ENCODE measurements at places on chromosomes 2 and 18.

- no peak overlapping the region for H3K4me3 ChIP-seq
- peaks cover 7% of the 10 kb centered on the region for H3K4me1 ChIP-seq
- H3K27me3 ChIP-seq: no peaks in the 10 kb centered on the region
- no peak overlapping the region for H3K27ac ChIP-seq
- no peaks in the 10 kb centered on the region for H3K36me3 ChIP-seq
Observed at GRCh38 chr2:160324161-160324800, 124.2 kb upstream of the ITGB6 start.

DNA sequence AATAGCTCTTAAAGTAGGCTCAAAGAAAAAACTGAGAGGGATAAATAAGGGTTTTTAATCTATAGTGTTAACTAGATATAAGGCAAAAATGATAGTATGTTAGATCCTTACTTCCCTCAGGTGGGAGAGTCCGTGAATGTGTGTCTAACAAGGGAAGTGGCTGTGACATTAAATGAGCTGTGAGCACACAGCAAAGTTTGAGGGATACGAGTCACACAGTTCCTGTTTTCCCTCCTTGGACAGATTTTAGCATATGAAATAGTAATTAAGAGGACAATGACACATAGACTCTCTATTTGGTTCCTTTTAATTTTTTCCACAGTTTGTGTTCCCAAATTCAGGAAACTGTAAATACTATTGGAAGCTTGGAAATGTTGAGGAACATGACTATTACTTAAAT is 148.4 kb upstream of the CAVIN2 start:
- no peak overlapping the region for H3K27ac ChIP-seq
- no peak overlapping the region for H3K4me3 ChIP-seq
- no peaks in the 10 kb centered on the region for H3K36me3 ChIP-seq
- no peak for DNase-seq

DNA sequence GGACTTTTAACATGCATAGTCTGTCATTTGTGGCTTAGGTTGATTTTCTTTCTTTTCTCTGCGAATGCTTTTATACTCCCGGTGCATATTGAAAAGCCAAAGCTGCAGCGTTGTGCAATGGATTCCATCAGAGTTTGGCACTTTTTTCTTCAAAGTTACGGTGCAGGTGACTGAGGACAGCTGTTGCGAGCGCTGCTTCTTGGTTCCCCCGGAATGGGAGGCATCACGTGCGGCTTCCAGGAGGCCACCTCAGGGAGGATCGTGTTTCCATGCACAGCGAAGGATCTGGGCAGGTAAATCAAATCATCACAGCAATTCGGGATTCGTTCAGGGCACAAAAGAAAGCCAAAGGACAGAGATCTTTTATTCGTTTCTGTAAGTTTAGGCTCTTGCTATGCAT is 109.6 kb upstream of the ALKAL2 start:
- DNase-seq: no peak

- no peak overlapping the region for H3K4me3 ChIP-seq
- H3K27ac ChIP-seq: no peak overlapping the region
- H3K36me3 ChIP-seq: no peaks in the 10 kb centered on the region
- H3K4me1 ChIP-seq: peaks cover 35% of the 10 kb centered on the region
- H3K27me3 ChIP-seq: no peaks in the 10 kb centered on the region
Observed at GRCh38 chr2:207836521-207837133, 66.9 kb upstream of the FZD5 start.

GRCh38 chr18:62165583-62165982 is 21.3 kb downstream of the PIGN start:
- no peaks in the 10 kb centered on the region for H3K27me3 ChIP-seq
- no peak overlapping the region for H3K27ac ChIP-seq
- no peaks in the 10 kb centered on the region for H3K4me1 ChIP-seq
- DNase-seq: no peak
- H3K36me3 ChIP-seq: no peaks in the 10 kb centered on the region
- H3K4me3 ChIP-seq: no peak overlapping the region

DNA sequence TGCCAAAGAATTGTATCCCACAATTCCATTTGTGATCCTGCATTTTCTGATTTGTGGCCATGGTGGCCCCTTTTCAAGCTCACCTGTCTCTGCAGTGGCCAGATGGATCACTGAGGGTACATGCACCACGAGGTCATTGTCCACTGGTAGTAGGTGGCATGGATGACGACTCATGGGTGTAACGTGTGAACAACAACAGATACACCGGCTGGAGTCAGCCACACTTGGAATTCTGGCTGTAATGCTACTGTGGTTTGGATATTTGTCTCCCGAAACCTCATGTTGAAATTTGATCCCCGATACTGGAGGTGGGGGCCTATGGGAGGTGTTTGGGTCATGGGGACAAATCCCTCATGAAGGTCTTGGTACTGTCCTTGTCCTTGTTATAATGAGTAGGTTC is 102.2 kb upstream of the TAF1B start:
- no peaks in the 10 kb centered on the region for H3K36me3 ChIP-seq
- no peak overlapping the region for H3K27ac ChIP-seq
- no peaks in the 10 kb centered on the region for H3K4me1 ChIP-seq
- no peak overlapping the region for H3K4me3 ChIP-seq

DNA sequence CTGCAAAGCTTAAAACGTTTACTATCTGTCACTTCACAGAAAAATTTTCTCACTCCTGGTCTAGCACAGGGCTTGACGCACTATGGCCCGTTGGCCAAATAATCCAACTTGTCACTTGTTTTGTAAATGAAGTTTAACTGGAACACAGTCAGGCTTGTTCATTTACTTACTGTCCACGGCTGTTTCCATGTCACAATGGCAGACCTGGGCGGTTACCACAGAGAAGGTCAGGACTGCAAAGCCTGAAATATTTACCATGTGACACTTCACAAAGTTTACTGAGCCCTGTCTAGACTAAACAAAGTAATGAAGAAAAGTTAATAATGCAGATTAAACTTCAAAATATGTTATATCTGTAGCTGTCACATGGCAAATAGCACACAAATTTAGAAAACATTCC is 273.0 kb upstream of the GYPC start:
- DNase-seq: no peak
- H3K36me3 ChIP-seq: peaks cover 6% of the 10 kb centered on the region
- no peaks in the 10 kb centered on the region for H3K27me3 ChIP-seq
- H3K4me1 ChIP-seq: no peaks in the 10 kb centered on the region
- H3K27ac ChIP-seq: no peak overlapping the region

DNA sequence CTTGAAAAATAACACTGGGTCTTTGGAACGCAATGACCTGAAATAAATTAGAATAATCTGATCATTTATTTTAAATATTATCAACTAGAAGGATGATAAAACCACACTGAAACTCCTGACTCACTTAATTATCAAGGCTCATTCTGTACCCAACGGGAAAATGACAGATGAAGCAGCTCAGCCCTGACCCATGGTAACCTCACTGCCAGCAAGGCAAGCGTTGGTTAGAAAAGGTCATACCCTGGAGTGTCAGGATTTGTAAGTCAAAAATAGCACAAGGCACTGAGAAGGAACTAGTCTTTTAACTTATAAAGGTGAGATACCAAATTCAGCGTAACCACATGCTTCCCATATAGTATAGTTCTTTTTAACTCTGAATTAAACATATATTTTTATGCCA is 277.5 kb downstream of the ETAA1 start:
- H3K27me3 ChIP-seq: no peaks in the 10 kb centered on the region
- H3K4me3 ChIP-seq: no peak overlapping the region
- no peaks in the 10 kb centered on the region for H3K4me1 ChIP-seq

DNA sequence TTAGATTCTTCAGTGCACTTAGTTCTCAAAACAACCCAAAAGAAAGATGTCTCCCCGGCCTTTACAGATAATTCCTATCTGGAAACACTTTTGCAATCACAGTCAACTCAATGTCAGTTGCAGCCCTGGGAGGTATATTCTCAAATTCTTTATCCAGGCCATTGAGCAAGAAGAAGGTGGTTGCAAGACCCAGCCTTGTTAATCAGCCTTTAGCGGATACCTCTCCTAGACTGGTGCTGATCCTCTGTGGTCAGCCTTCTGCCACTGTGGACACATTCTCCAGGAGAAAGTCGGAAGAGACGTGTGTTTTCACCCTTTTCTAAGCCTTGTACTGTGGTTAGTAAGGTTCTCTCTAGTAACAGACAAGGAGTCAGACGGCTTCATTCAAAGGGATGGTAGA is 7.8 kb upstream of the FZD7 start:
- DNase-seq: no peak
- no peak overlapping the region for H3K27ac ChIP-seq
- no peaks in the 10 kb centered on the region for H3K36me3 ChIP-seq
- H3K4me1 ChIP-seq: peaks cover 49% of the 10 kb centered on the region

GRCh38 chr18:71327850-71328249 is 1039.0 kb downstream of the SOCS6 start:
- H3K4me1 ChIP-seq: no peaks in the 10 kb centered on the region
- H3K4me3 ChIP-seq: no peak overlapping the region
- H3K27ac ChIP-seq: no peak overlapping the region
- peaks cover 27% of the 10 kb centered on the region for H3K36me3 ChIP-seq

- no peaks in the 10 kb centered on the region for H3K36me3 ChIP-seq
- no peaks in the 10 kb centered on the region for H3K27me3 ChIP-seq
- no peak for DNase-seq
- no peak overlapping the region for H3K27ac ChIP-seq
Observed at GRCh38 chr2:108921096-108922030, 67.7 kb downstream of the EDAR start.

GRCh38 chr2:169345486-169346437 is 16.6 kb downstream of the LRP2 start:
- H3K4me3 ChIP-seq: no peak overlapping the region
- no peak for DNase-seq
- H3K27ac ChIP-seq: no peak overlapping the region
- H3K4me1 ChIP-seq: no peaks in the 10 kb centered on the region
- no peaks in the 10 kb centered on the region for H3K27me3 ChIP-seq

DNA sequence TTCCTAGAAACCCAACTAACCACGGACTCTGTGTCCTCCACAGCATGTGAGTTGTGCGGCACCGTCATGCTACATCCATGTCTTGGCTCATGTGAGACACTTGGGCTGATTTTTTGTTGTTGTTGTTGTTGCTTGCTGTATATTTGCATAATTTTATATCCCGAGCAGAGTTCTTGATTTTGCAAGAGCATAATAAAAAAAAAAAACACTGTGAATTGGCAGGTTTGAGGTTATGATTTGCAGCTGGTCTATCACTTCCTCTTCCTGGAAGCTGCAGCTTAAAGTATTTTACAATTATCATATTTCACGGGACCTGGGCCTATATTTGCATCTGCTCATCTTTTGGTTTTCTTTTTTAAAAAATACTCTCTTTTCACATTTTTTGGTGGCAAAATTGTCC is 142.3 kb upstream of the NRP2 start:
- peaks cover 3% of the 10 kb centered on the region for H3K4me1 ChIP-seq
- no peak overlapping the region for H3K27ac ChIP-seq
- DNase-seq: no peak
- H3K27me3 ChIP-seq: no peaks in the 10 kb centered on the region

DNA sequence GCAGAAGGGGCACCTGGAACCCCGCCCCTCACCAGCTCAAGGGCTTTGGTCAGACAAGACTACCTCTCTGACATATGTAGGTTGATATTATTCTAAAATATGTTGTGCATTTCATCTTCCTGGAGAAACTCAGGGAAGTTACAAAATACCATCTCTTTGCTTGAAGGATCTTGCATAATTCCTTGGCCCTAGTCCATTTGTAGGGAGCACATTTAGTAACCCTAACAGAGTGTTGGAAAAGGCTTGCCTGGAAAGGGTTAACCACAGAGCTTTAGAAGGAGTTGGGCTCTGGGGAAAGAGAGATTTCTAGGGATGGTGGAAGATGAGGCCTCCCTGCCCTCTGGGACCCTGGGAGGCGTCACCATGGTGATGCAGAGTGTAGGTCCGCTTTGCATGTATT is 143.0 kb upstream of the SLC1A4 start:
- H3K27me3 ChIP-seq: no peaks in the 10 kb centered on the region
- H3K36me3 ChIP-seq: no peaks in the 10 kb centered on the region
- DNase-seq: no peak
- no peak overlapping the region for H3K4me3 ChIP-seq
- H3K27ac ChIP-seq: no peak overlapping the region
- 0 out of 2 replicates have a peak, but pooled peaks cover 12% of the 10 kb centered on the region for H3K4me1 ChIP-seq

DNA sequence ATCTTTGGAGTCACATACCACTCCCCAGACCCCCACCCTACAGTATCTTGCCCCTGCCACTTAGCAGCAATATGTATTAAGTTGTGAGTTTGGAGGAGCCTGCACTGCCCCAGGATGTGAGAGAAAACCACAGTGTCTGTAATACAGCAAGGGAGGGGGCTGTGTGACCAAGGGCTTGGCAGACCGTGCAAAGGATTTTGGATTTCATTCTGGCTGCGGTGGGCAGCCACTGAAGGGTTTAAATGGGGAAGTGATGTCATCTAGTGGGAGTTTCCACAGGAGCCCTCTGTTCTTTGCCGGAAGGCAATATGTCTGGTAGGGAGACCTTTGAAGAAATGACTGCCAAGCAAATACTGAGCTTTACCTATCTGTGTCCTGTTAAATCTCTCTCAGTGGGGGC is 202.4 kb downstream of the FHOD3 start:
- H3K27me3 ChIP-seq: no peaks in the 10 kb centered on the region
- H3K27ac ChIP-seq: no peak overlapping the region
- no peaks in the 10 kb centered on the region for H3K4me1 ChIP-seq
- no peak overlapping the region for H3K4me3 ChIP-seq

DNA sequence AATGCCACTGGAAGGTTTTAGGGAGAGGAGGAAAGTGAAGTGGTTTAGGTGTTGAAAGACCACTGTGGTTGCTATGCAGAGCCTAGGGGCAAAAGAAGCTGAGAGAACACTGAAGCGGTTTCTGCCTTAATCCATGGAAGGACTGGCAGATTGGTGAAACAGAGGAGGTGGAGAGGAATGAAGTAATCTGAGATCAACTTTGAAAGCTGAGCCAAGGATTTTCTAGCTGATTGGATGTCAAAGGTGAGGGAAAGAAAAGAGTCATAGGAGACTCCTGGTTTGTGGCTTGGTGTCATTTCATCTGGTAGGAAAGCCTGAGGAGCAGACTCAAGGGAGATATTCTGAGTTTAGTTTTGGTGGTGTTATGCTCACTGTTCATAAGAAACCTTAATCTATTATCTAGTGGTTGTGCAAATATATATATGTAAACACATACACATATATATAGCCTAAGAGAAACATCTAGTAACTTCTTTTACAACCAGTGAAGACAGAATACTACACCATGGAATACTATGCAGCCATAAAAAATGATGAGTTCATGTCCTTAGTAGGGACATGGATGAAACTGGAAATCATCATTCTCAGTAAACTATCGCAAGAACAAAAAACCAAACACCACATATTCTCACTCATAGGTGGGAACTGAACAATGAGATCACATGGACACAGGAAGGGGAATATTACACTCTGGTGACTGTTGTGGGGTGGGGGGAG is 134.1 kb upstream of the CREB1 start:
- no peak for DNase-seq
- no peak overlapping the region for H3K27ac ChIP-seq
- peaks cover 19% of the 10 kb centered on the region for H3K4me1 ChIP-seq
- no peak overlapping the region for H3K4me3 ChIP-seq
- no peaks in the 10 kb centered on the region for H3K27me3 ChIP-seq

Measured in GM23338 (cell line).